AG20443 (cell line): ENCODE measurements at places on chromosomes 3 and 15.

- DNase-seq: no peak
These were observed 227.6 kb upstream of the TBC1D5 start for GRCh38 chr3:17969985-17970568.

DNA sequence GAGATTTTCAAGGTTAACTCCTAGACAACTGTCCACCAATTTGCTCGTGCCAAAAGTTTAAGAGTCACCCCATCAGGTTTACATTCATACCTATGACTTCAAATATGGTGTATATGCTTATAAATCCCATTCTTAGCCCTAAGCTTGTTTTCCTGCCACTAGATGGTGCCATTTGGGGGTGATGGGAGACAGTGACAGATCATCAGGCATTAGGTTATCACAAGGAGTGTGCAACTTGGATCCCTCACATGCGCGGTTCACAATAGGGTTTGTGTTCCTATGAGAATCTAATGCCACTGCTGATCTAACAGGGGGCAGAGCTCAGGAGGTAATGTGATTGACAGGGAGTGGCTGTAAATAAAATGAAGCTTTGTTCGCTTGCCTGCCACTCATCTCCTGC lies 182.7 kb downstream of the CNTN6 start:
- DNase-seq: no peak

DNA sequence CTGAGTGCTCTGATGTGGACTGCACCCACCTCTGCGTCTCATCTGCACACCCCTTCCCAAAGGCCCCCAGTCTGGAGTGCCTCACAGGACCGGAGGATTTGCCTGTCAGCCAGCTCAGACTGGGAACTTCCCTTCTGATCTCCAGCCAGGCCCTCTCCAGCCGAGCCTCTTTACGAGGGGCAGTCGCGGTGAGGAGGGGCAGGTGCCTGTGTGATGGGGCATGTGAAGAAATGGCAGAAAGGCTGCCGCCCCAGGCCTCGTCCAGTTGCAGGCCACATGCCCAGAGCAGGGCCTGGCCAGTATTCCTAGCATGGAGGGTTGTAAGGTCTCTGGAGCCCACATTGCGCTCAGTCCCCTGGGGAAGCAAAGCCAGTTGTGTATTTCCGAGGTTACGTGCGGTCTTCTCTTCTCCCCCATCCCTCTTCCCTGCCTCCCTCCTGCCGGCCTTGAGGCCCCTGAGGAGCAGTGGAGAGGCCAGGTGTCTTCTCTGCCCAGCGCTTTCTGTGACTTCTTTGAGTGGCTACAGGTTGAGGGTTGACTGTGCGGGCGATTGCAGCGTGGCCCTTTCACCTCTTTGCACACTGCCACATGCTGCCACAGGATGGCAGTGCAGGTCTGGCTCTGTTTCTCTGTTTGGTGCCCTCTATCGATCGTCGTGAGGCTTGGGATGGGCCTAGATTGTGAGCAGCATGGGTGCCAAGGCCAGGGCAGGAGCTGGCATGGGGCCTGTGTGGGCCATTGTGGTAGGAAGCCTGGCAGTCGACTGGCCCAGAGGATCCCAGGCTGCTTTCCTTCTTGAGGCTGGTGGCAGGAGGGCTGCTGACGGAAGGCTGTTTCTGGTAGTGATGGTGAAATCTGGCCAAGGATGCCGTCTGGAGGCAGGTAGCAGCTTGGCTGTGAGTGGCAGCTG lies 5.3 kb downstream of the CLK3 start:
- DNase-seq: peak; percentile 87

GRCh38 chr3:122076491-122077292 lies 21.5 kb downstream of the CD86 start:
- DNase-seq: no peak

- no peak for DNase-seq
These were observed 7.6 kb upstream of the ACOX2 start for GRCh38 chr3:58544541-58544940.

- peak; percentile 65 for DNase-seq
These were observed 61.3 kb downstream of the BDH1 start for GRCh38 chr3:197494366-197495058.

DNA sequence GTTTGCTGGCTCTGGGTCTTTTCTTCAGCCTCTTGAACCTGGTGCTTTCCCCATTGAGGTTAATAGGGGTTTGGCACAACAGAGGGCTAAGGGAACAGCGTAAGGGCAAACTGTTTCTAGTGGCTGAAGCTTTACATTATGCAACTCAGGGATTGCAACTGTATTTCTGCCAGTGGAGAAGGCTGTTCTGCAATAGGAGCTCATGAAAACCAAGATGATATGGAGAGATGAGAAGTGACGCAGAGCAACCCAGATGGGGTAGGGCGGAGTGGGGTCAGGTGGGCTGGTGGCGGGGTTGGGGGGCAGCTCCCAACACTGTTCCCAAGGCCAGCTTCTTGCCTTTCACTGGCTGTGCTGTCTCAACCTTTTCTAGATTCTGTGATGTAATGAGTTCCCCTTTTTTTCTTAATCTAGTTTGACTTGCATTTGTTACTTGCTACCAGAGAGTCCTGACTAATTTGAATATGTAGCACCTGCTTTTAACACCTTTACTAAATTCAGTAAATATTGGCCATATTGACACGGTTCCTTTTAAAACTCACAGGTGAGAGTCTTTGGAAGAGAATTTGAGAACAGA lies 7.2 kb downstream of the GXYLT2 start:
- no peak for DNase-seq

GRCh38 chr3:120569222-120570057 lies 26.7 kb upstream of the NDUFB4 start:
- DNase-seq: no peak

DNA sequence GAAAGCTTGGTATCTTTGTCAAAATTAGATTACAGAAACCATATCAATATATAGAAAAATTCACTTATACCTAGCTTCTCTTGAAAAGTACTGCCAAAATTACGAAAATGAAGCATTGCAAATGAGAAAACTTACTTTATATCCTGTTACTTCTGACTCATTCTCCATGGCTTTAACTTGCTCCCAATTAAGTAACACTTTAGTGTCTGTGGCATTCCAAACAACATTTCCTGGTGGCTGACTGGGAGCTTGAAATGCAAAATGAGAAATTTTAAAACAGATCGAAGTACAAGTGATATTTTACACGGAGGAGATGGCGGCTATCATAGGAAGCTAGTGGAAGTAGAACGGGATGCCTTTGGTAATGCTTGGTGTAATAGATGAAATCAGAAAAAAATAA lies 347.3 kb downstream of the CNTN3 start:
- no peak for DNase-seq

DNA sequence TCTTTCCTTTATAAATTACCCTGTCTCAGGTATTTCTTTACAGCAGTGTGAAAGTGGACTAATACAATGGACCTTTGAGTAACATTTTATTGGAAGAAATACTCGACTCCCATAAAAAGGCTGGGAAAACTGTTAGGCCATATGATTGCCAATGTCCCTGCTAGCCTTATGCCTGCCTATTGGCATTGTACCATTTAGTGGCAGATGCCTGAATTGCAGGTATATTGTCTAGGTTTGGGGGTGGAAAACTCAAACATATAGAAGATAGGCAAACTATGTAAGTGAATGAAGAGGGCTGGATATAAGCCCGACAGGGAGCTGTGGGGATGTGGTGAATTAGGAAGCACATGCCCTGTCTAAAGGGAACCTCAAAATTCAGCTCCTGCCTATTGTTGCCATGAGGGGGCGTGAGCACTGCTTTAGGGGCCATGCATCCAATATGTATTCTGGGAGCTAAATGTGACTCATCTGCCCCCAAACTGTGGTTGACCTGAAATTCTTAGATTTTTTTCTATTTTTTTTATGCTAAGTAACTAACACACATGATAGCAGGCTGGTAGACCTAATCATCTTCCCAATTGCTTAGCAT lies 65.2 kb upstream of the TRA2B start:
- DNase-seq: no peak

DNA sequence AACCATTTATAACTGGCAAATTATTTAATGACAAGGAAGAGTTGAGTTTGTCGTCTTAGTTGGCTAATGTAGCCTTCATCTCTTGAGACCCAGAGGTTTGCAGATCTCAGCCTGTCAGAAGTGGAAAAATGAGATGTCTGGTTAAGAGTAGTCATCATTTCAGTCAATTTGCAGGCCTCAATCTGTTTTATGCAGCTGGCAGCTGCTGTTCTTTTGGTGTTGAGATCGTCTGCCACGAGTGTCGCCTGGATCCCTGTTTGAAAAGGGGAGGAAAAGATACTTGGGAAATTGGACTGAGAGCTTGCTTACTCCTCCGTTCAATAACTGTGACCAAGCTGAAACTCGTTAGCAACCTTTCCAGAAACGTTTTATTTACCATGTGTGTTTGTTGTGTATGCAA lies 2.3 kb downstream of the PHLDB2 start:
- no peak for DNase-seq

GRCh38 chr3:75295013-75295412 lies 369.1 kb upstream of the FRG2C start:
- no peak for DNase-seq

DNA sequence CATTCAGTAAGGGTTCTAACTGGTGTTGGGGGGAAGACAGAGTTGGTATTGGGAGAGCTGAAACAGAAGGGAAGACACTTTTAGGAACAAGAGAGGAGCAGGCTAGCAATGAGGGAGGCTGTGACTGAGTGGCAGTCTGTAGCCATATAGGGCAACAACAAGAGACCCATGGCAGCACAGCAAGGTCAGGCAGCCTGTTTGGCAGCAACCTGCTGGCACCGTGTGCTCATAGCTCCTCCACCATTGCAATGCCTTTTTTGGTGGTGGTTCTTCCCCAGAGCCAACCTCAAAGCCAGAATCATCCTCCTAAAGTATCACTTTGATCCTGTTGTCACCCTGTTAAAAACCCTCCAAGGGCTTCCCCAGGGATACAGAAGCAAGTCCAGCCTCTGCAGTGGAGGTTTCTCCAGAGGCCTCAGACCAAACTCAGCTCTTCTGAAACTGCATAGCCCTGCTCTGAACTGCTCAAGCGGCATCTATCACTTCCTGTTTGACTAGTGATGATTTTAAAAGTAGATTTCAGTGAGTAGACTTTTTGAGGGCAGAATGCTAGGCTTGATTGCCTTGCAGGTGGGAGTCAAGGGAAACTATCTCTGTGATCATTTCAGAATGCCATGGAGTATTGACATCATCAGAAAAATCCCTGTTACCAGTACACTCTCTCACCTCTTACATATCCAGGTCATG lies 176.9 kb downstream of the STAC start:
- no peak for DNase-seq
